ENCODE measurements at places on chromosomes 2 and 18.

DNA sequence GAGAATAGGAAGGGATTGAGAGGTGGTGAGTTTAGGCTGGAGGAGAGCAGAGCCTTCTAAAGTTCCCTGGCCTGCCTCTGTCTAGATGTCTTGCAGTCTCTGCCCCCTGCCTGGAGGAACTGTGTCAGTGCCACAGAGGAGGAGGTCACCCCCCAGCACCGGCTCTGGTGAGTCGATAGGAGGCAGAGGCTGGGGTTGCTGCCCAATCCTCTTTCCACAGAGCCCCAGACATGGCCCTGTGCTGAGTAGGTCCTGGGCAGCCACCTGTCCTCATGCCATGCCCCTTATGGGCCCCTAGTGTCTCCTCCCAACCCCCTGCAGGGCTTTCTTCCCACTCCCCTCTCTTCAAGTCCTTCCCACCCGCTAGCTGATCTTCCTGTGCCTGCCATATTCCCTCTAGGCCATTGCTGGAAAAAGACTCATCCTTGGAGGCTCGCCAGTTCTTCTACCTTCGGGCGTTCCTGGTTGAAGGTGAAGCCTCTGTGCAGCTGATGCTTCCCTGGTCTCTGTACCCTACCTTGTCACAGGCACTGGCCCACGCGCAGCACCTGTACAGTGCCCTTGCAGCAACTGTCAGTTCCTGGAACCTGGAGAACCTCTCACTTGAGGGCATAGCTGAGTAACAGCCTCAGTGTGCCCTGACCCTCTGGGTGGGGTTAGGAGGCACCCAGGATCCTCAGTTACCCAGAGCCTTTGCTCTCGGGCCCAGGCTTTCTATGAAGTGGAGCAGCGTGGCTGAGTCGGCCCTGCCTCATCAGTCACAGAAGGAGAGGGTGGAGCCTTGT lies 13.2 kb upstream of the SLC4A3 start:
- no peak for DNase-seq

- no peak for DNase-seq
Observed at GRCh38 chr2:144941743-144942488, 422.0 kb upstream of the ZEB2 start.

- no peak for DNase-seq
Observed at GRCh38 chr18:36518839-36519238, 221.3 kb downstream of the FHOD3 start.

DNA sequence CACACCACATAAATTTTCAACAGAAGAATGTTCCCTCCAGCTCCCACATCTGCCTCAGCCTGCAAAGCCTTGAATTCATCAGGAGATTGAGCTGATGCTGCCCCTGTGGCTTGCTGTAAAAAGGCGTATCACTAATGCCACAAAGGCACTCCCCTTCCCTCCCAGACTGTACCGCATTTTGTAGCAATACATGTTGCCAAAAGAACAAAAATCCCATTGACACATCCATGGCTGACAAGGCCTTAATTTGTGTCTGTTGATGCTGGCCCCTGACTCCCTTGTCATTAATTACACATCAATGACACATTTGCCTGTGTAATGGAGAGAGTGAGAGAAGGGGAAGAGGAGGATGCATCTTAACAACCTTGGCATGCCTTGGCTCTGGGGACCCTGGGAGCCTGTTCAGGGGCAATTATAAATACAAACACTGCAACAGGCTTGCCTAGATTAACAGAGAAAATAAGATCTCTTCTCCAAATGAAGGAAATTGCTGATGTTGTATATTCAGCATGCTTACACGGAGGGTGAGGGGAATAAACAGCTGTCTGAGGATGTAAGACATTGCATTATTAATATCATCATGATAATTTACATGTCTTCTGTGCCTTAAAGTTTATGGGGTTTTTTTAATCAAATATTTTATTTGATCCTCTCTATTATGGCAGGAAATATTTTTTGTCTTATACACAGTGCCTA lies 264.0 kb downstream of the SUCLG1 start:
- DNase-seq: no peak

- DNase-seq: no peak
Observed at GRCh38 chr2:165897726-165898125, 55.9 kb downstream of the TTC21B start.

GRCh38 chr2:30738141-30738911 lies 68.9 kb downstream of the CAPN13 start:
- no peak for DNase-seq

DNA sequence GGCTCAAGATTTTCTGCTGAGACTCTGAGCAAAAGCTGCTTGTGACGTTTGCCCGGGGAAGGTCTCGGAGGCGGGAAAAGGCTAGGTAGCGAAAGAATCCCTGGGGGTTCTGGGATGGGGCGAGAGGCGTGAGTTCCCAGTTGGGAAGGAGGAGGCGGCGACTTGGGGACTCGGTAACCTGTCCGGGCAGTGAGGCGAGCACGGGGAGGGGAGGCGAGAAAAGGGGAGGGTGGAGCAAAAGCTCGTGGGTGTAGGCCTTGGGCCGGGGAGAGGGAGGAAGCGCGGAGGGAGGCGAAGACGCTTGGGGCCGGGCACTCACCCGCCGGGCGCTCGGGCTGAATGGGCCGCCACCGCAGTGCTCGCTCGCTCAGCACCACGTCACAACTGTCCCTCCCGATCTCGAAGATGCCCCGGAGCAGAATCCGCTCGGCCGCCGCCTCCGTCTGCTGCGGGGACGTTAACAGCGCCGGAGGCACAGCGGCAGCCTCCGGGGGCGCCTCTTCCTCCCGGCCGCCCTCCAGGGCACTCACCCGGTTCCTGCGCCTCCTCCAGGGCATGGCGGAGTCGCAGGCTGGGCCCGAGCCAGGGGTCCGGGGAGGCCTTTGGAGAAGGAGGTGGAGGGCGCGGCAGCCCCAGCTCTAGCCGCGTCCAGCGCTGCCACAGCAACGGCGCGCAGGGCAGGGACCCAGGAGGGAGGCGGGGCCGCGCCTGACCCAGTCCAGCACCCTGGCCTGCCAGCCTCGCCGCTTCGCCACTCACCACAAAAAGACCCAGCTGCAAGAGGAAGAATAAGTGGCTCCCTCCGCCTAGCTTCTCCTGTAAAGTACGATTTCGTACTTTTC lies at the start of gene CERKL:
CERKL (minus strand) TSS at position 656 of the 842 bp plus-strand sequence; CDS start at position 557, 99 bp downstream.
- DNase-seq: no peak

GRCh38 chr18:22040533-22040932 lies 128.9 kb upstream of the GATA6 start:
- DNase-seq: no peak

DNA sequence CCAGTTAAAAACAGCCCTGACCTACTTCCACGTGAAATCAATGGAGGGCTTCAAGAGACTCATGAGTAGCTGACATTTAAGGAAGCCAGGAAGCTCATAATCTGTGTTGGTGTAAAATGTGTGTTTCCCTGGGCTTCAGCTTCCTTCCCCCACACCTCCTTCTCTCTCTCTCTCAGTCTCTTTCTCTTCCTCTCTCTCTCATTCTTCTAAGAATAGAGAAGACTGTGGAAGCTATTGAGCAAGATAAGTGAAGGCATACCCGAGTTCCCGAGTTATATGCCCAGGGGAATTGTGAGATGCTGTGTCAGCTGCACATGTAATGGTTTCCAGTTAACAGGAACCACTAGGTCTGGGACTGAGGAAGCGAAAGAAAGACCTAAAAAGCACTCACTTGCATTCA lies 199.4 kb downstream of the NYAP2 start:
- no peak for DNase-seq

DNA sequence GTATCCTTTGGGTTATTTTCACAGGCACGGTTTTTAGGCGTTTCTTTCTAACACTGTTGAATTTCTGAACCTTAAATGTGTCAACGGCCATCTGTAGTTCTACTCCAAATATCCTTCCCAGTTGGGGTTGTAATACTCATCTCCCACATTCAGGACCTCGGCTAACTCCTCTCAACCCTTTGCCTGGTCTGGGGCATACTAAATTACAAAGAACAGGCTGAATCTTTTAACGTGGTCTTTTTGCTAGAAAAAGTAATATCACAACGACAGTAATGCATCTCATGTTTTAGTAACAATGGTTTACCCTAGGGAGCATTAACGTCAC lies 2.1 kb downstream of the RPRM start:
- DNase-seq: no peak

DNA sequence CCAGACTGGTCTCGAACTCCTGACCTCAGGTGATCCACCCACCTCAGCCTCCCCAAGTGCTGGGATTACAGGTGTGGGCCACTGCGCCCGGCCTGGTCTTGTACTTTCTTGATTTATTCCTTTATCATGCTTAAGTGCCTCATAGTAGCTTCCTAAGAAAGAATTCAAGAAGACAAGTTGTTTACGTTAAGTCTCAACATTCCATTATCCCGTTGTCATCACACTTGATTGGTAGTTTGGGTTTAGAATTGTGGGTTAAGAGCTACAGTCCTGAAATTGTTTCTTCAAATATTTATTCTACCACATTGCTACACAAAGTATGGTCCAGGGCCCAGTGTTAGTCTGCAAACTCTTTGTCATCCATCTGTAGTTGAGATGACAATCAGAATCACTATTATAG lies 194.0 kb downstream of the VWC2L start:
- DNase-seq: no peak

- DNase-seq: no peak
Observed at GRCh38 chr2:201070948-201071478, 458 bp downstream of the HYCC2 start.

- DNase-seq: no peak
Observed at GRCh38 chr2:239531456-239532241, 130.8 kb upstream of the HDAC4 start.
